NCI-H2171 treated with DMSO at 0.1 percent for 48 hours (cell line): ENCODE measurements at places on chromosomes 12 and 14.

- DNase-seq: no peak
Observed at GRCh38 chr14:50082784-50083466, 33.4 kb downstream of the VCPKMT start.

DNA sequence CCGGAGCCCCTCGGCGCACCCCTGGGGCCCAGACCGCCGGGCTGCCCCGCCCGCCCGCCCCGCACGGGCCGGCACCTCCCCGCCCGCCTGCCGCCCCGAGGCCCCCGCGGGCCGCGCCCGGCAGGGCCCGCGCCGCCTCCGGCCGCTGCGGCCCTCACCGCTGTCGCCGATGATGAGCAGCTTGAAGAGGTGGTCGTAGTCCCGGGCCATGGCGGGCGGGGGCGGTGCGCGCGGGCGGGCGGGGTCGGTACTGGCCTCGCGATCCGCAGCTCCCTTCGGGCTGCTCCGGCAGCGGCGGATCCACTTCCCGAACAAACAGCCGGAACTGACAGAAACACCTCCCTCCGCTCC, at the start of gene RAB35:
Gene RAB35, minus strand, starts transcription at position 313 of the 351 bp plus-strand sequence. Its CDS starts 103 bp downstream, at position 210.
- no peak for DNase-seq

DNA sequence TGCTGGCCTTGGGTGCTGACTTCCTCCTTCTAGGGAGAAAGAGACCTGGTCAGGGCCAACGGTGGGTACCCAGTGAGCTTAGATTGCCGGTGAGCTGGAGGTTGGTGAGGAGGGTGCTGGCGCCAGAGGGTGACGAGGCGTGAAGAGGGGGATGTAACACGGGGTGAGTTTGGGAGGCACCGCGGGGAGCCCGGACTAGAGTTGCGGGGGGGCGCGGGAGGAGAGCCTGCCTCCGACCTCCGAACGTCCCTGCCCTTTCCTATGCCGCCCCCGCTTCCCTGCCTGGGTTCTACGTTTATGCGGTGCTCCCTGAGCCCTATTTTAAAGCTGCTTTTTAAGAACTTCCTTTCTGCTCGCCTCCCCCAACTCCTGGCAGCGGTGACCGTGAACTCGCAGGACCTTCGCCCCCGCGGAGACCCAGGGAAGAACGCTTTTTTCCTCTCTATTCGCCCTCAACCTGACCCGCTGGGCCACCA, 18.6 kb downstream of the OR6S1 start:
- no peak for DNase-seq

- no peak for DNase-seq
Observed at GRCh38 chr12:125245581-125246557, 180.6 kb downstream of the AACS start.

DNA sequence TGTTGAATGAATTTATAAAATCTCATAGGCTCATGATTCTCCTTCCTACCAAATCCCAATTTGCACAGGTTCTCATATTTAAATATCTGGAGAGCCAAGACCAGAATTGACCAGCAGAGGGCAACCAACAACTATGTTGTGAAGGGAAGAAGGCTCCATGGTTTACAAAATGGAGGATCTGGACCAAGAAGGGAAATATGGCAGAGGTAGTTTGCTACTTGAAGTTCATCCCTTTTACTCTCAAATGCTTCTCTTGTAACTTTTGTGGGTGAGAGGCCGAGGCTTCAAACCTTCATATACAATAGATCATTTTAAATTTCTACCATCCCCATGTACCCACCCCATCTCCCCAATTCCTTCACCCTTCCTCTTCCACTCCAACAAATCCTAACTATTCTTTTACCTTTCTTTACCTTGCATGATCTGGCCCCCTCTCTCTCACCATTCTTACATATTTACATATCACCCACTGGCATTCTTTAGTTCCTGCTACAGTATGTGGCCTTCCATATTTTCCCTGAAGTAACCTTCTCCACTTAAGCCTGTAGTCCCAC, 3.8 kb upstream of the SMARCC2 start:
- peak; percentile 85 for DNase-seq

GRCh38 chr12:121036810-121037326, 2.2 kb downstream of the OASL start:
- no peak for DNase-seq

DNA sequence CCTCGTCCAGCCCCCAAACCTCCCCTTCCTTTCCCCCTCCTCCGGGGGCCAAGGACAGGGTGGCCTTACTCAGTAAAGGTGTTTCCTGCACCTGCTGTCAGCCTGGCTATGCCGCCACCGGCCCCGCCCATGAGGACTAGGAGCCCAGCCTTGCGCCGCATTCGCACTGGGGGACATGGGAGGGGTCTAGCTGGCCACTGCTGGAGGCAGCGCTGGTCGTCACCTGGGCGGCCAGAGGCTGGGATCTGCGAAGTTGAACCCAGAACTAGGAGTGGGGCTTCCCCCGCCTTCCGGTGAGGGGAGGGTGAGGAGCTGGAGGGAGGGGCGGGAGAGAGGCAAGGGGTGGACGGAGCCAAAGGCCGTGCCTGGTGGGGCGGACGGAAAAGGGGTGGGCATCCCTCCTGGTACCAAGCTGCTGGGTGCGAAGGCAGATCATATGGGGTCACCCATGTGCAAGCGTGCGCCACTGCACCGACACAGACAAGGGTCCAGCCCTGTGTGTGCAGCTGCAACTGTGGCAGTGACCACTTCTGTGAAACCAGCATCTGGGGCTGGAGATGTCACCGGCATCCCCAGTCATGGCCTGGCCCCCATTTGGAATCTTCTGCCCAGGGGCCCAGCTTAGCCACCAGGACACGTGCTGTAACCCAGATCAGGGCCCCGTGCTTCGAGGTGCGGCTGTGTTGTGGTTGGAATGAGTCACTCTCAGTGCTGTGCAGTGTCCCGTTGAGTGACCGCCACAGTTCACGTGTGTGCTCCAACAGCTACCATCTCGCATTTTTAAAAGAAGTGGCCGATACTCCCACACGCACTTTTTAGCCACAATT, 8.5 kb downstream of the AMN start:
- no peak for DNase-seq

DNA sequence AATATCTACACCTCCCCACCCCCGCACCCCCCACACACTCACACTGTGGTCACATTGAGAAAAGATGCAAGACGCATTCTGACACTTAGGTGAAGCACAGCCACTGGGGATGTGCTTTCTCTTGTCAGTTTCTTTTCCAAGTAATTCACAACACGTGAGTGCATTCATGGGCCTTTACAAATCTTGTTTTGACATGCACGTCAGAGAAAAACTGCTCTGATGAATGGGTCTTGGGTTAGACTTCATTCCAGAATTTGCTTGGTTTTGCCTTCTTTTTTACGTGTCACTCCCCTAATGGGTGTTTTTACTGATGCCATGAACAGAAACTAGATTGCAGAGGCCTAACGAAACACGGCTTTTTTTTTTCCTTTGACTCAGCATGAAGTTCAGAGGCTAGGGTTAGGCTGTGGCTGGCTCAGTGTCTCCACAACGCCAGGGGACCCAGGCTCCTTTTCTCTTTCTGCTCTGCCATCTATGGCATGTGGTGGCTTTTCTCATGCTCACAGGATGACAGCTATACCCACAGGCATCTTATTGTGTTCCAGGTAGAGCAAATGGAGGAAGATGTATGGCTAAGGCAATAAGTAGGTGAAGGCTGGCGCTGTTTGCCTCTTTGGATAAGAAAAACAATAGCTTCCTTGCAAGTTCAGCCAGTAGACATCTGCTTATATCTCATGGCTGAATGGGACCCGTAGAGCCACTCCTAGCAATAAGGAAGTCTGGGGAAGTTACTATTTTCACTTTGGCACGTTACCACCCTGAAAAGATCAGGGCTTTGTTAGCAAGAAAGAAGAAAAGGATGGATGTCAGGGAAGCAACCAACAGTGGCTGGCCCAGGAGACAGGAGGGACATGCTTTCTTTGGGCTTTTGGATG, 253.3 kb downstream of the SLC15A4 start:
- DNase-seq: no peak

DNA sequence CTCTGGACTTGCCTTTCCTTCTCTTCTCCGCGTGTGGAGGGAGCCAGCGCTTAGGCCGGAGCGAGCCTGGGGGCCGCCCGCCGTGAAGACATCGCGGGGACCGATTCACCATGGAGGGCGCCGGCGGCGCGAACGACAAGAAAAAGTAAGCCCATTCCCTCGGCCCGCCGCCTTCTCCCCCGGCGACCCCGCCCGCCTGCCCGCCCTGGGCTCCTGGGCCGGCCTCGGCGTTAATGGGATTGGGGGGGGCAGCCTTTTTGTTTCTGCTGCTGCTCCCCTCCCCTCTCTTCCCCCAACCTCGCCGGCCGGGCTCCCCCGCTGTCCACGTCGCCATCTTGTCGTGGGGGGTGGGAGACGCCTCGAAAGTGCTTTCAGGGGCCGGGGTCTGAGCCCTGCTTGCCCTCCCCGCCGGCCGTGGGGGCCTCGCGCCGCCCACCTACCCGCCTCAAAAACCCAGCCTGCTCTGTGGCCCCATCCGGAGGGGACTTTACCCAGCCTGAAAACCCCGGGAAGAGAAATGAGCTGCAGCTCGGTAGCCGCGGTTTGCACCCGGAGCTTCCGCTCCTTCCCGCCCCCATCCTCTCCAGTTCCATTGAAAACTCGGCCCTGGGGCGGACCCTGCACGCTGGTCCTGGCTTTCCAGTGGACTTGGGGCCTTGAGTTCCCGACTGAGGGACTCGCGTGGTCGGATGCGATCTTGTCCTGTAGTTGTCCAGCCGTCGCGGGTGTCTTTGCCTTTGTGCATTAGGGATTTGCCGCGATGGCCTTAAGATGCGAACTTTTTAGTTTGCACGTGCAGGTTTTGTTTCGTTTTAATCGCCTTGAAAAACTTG, 598 bp downstream of the HIF1A start:
- DNase-seq: peak; percentile 69

- DNase-seq: no peak
Observed at GRCh38 chr12:32860192-32860591, 36.4 kb downstream of the PKP2 start.

DNA sequence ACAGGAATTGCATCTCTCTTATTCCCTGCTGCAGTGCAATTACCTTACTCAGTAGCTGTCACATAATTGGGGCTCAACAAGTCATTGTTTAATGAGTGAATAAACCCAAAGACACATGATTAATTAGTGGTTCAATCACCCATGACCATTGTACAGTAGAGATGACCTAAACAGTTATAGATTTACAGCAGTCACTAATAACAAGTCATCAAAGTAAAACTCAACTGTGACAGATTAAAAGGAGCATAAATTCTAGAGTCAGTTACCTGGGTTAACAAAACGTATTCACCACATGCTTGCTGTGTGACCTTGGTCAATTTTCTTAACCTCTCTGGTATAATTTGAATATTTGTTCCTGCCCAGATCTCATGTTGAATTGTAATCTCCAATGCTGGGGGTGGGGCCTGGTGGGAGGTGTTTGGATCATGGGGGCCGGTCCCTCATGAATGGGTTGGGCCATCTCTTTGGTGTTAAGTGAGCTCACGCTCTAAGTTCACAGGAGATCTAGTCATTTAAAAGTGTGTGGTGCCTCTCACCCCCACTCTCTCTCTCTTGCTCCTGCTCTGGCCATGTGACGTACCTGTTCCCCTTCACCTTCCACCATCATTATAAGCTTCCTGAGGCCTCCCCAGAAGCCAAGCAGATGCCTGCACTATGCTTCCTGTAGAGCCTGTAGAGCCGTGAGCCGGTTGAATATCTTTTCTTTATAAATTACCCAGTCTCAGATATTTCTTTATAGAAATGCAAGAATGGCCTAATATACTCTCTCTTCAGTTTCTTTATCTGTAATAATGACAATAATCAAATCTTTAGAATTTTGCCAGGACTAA, 141.9 kb upstream of the PLEKHG7 start:
- DNase-seq: no peak

DNA sequence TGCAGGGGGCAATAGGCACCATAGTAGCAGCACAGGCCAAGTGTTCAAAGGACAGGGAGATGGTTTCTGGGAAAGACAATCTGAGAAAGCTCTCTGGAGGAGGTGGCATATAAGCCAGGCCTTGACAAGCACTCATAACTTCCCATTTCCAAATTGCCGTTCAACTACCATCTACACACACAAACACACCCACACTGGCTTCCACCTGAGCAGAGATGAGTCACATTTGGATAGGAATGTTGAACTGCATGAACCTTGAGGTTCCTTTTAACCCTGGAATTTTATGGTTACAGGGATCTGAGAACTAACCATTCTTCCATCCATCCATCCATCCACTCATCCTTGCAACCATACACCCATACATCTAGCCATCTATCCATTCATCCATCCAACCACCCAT, 86.6 kb downstream of the KSR2 start:
- no peak for DNase-seq

DNA sequence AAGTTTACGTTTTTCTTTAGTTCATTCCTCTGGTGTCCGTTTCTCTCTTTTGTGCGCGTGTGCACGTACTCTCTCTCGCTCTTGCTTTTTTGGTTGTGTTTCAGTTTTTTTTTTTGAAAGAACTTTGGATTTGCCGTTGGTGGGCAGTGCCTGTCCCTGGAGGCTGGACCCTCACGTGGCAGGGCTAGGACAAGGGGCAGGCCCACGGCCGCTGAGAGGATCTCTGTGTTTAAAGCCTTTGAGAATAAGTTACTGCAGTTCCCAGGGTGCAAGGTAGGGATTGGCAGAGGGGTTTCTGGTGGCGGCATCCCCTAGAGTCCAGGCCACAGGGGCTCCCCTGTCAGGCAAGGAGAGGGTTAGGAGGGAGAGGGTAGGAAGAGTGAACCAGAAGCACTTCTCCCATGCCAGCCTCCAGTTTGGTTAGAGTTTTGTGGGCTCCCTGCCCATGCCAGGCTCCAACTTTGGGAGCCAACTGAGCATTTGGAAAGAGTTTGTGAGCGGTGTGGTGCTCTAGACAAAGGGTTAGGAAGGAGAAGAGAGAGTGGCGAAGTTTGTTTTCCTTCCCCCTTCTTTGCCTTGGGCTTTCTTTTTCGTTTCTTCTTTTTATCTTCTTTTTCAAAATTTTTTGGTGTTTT, 30.5 kb downstream of the ZFHX2 start:
- no peak for DNase-seq

DNA sequence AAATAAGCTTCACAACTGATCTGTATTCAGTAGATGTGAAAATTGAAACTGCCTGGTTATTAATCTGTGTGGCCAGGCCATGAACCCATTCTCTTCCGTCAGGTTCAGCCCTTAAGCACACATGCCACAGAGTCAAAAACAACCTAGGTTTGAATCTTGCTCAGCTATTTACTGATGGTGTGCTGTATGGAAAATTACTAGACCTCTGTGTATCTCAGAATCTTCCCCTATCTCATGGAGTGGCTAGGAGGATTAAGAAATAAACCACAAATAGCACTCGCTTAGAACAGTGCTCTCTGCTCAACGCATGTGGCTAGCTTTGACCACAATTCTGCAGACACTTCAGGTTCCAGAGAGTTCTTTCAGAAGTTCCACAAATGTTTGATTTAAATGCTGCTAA, 240.7 kb upstream of the PLEKHG7 start:
- no peak for DNase-seq
